ENCODE measurements at places on chromosomes 16 and 17.

DNA sequence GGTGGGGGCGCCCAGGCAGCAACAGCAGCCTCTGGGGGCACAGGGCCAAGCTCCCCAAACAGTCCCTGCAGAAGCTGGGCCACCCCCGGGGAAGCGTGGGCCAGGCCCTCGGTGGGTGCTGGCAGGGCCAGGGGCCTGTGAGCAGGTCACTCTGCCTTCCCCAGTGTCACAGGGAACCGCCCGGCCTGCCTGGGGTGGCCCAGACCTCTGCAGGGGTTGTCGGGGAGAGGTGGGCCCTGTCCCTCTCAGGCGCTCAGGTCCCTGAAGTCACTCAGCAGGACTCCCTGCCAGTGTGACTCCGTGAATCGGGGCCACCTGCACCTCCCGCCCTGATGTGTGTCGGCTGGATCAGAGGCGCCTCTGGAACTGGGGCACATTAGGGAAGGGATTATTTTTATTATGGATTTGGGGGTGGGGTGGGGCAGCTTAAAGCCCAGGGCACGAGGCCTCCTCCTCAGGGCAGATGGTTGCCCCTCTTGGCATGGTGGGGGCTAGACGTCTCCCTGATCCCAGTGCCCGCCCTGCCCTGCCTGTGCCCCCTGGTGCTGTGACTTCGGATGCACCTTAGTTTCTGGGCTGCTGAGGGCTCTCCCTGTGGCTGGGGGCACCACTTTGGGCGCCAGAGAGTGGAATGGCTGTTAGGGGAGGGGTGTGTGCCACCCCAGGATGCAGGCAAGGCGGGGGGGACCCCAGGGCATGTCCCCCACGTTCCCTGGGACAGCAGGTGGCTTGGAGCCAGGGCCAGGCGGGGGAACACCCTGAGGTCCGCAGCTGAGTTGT is 1.2 kb upstream of the GNG13 start:
- DNase-seq: no peak

GRCh38 chr16:5205361-5206040 is 107.9 kb upstream of the EEF2KMT start:
- no peak for DNase-seq

DNA sequence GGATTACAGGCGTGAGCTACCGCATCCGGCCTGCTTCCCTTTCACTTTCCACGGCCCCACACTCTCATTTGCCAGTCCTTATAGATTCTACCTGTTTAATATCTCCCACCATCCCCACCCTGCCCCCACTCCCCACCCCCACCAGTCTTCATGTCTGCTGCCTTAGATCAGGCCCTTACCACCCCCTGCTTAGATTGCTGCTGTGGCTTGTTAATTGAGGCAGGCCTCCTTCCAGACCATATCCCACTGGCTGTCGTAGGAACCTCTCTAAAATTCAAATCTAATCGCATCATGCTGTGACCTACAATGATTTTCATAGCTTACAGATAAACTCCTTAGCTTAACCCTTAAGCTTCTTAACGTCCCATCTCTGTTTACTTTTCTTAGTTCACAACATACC is 4.9 kb downstream of the IQCK start:
- no peak for DNase-seq

DNA sequence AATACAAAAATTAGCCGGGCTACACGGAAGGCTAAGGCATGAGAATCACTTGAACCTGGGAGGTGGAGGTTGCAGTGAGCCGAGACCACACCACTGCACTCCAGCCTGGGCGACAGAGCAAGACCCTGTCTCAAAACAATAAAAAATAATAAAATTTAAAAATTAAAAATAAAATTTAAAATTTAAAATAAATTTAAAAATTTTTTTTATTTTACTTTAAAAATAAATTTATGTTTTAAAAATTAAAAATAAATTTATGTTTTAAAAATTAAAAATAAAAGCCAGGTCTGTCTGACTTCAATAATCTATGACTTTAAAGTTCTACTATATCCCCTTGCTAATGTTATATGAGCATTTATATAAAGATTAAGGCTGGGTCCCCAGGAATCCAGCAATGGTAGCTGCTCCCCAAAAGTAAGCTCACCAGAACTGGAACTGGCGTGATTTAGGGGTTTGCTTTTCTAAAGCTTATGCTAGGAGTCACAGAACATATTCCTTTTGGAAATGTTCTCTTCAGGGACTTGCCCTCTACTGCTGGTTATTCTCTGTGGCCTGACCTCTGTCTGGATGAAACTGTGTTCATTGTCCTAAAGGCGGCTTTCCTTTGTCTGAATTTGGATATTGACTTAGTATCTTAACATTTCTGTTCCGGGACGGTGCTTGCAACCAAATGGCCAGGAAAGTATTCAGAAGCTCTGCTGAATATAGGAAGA is 140.2 kb upstream of the NOL11 start:
- no peak for DNase-seq

GRCh38 chr17:29066047-29066446 is 23.1 kb downstream of the PIPOX start:
- DNase-seq: no peak

Measured in NCI-H187 (cell line).